ENCODE measurements at places on chromosomes 5 and 9.

DNA sequence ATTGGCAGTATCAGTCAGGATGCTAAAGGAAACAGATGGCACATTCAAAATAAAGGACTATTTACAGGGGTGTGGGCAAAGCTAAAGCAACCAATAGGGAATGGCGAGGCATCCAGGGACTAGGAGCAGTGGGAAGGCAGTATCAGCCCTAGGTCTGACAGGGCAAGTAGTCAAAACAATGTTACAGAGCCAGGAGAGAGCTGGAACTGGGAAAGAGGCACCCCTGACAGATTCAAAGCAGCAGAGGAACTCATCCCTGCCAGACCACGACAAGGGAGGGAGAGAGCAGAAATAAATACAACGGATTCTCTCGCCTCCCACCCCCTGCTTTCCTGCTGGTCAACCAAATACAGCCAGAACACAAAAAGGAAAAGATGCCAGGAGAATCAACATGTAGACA is 371.5 kb downstream of the NR2F1-AS1 start:
- DNase-seq, result no peak

DNA sequence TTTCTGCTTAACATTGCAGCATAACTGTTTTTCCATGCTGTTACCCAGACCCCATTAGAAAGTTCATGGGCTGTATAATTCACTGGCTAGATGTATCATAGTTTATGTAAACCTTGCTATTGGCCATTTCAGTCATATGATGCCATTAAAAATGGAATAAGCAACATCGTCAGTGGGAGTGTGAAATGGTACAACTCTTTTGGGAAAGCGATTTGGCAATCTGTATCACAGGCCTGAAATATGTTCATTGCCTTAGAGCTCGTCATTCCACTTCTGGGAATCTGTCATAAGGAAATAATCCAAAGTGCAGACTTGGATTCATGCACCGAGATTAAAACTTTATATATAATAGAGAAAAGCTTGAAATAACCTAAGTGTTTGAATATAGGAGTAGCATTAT is 77.9 kb upstream of the KLF4 start:
- DNase-seq, result no peak

- DNase-seq, result no peak
Observed at GRCh38 chr9:37943345-37944265, 39.7 kb upstream of the SLC25A51 start.

GRCh38 chr9:5896863-5897262 is 6.2 kb downstream of the MLANA start:
- no peak for DNase-seq

DNA sequence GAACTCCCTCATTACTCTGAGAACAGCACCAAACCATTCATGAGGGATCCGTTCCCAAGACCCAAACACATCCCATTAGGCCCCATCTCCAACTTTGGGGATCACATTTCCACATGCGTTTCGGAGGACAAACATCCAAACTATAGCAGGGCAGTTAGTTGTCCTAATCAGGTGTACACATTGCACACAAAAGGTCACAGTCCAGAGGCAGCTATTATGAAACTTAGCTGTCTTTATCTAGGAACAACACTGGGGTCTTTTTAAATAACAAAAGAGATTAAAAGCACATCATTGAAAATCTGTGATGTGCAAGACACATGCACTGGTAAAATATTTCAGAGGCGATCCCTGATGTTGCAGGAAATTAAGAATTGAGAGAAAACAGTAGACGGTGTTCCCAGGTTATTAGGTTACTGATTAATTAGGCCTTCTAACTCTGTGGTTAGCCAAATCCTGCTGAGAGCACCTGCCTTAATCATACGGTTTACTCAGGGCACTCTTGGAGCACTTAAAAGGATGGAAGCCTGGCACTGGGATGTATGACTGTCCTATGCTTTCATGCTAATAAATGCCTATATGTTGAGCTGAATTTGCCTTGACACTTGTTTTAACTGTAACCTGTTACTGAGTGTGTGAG is 1574.5 kb upstream of the WWC1 start:
- DNase-seq, result no peak

GRCh38 chr9:18566121-18566520 is 92.2 kb downstream of the ADAMTSL1 start:
- DNase-seq, result no peak

- peak; percentile 48 for DNase-seq
Observed at GRCh38 chr9:27528886-27529315, 713 bp downstream of the MOB3B start.

Data from activated naive CD4-positive, alpha-beta T cell treated with Interleukin-2 at 50 U/mL for 16 hours (primary cell).